Stimulated activated CD8-positive, alpha-beta memory T cell treated with anti-CD3 and anti-CD28 coated beads, Interleukin-4, amount 100 ng/mL, for 48 hours (primary cell): ENCODE measurements at places on chromosomes 13 and 19.

DNA sequence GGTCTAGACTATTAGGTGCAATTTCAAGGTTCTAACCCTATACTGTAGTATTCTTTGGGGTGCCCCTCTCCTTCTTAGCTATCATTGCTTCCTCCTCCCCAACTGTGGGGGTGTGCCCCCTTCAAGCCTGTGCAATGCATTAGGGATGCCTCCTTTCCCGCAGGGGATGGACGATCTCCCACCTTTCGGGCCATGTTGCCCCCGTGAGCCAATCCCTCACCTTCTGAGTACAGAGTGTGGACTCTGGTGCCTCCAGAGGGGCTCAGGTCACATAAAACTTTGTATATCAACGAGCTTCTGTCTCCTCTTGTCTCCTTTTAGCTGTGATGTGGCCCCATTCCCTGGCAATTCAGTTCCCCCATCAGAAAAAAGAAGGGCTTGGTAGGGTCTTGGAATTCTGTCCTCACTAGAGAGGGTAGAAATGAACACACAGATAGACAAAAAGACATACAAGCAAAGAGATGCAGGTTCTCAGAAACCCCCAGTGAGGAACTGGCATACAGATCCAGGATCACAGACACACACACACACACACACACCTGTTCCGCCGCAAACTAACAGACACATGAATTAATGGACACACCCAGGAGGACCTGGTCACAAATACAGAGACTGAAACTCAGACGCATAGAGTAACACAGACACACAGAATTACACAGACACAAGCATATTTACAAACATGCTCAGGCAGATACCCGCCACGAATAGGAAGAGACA lies 2.5 kb upstream of the HNRNPUL1 start:
- DNase-seq: peak; percentile 30

DNA sequence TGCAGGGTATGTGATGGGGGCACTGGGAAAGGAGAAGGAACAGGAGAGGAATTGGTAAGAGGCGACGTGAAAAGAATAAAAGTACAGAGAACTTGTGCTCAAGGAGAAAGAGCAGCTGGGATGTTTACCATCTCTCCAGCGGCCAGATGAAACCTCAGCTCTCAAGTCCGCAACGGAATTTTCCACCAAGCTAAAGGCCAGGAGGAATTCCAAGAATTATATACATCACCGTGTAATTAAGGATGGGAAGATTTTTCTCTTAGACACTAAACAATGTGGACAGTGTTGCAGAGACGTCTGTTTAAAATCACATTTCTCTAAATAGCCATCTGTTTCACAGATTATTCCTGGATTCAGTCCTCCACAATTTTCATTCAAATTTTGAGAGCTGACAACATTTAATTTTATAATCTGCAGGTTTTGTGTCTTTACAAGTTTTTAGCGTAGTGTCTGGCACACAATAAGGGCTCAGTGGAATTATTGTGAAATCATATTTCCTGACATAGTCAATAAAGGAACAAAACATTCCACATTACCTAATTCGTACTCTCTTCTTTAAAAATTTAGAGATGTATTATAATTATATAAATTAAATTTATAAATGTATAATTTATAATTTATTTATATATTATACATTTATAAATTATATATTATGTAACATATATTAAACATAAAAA lies 23.0 kb upstream of the USP29 start:
- DNase-seq: no peak

DNA sequence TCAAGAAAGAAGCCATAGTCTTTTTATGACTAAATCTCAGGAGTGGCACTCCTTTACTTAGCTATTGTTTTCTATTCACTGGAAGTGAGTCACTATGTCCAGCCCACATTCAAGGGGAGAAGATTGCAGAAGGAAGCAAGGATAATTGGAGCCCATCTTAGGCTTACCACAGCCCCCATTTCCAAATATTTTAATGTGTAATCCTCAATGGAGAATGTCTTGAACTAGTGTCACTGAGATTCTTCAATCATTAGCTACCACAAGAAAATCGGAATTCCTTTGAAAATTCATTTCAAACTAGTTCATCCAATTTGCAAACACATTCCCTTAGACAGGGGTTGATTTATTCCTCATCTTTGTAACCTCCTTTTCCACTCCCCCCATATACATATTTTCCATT lies 84.7 kb downstream of the DLEU7 start:
- no peak for DNase-seq

DNA sequence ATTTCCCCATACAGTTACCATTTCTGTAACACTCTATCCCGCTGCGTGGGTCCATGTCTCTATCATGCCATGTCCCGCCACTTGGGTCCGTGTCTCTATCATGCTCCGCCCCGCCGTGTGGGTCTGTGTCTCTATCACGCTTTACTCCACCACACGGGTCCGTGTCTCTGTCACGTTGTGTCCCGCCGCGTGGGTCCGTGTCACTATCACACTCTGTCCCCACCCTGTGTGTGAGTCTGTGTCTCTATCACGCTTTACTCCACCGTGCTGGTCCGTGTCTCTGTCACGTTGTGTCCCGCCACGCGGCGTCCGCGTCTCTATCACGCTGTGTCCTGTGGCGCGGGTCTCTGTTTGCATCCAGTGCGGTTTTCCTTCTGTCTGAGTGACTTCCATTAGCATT lies 11.6 kb downstream of the ADPRHL1 start:
- DNase-seq: no peak

DNA sequence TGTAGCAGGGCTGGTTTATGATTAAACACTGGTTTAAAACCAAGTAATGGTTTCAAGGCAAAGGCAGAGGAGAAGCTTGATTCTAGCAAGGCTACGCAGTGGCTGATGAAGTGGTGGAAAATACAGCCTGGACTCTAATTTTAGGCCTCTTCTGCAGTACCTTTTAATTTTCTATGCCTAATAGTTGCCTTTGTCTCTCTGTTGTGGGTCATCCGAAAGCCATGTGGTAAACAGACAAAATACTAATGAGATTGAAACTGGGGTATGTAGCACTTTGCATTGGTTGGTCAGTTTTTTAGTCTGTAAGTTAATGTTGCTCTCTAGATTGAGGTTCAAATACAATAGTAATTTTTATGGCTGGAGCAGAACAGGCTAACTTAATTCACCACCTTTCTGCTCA lies 3.3 kb downstream of the LMO7 start:
- DNase-seq: no peak

DNA sequence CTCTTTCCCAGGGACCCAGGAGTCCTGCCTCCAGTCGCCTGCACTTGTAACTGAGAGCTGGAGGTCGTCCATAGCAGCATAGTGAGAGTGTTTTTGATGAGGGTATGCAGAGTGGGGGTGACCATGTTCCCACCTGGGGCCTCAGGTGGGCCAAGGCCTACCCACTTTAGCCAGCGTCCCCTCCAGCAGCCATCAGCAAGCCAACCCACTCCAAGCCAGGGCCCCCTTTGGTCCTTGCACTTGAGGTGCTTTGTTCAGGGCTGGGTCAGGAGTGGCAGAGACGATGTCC lies 11.9 kb upstream of the SMG9 start:
- DNase-seq: no peak

DNA sequence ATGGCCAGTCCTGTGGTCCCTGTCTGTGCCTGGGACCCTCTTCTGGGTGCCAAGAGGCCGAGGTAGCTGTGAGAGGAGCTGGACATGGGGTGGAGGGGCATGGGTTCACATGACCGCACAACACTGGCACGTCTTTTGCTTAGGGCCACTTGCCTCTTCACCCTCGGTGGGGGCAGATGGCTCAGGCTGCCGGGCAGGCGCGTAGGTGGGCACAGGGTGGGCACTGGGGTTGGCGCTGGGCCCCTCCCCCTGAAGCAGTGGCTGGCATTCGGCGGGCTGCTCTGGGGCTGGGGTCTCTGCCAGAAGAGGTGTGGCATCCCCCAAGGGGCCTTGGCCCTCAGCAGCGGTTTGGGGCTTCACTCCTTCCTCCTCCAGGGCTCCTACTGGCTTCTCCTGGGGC lies 8.4 kb downstream of the PALM3 start:
- DNase-seq: no peak

DNA sequence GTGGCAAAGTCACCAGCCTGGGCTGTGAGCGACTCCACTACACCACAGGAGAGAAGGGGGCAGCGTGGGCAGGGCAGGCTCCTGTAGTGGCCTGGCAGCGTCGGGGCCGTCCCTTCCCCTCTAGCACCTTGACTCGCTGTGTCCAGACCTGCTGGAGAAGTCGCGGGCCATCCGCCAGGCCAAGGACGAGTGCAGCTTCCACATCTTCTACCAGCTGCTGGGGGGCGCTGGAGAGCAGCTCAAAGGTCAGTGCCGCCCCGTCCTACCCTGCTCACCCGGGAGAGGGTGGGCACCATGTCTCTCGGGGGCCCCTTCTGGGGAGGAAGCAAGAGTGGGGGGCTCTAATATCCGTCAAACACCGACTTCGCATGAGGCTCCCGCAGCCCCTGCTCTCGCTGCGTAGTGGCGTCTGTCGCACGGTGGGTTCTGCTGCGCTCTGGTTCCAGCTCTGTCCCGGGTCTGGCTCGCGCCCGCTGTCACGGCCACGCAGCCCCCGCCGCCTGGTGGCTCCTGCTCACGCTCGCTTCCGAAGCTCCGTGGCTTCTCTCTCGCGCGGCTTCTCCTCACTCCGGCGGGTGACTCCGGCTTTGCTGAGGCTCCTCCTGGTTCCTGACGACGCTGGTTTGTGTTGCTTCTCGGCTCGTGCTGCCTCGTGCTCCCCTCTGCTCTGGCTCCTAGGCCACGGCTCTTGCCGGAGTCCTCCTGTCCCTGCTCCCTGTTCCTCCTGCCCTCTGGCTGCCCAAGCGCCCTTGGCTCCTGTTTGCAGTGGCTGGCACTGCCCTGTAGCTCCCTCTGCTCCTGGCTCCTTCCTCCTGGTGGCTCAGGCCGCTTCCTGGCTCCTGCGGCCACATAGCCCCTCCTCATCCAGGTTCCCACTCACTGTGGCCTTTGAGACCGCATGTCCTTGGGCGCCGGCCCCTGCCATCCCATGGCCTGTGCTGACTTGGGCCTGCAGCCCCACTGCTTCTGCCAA lies 27.2 kb downstream of the MYH14 start:
- DNase-seq: no peak

DNA sequence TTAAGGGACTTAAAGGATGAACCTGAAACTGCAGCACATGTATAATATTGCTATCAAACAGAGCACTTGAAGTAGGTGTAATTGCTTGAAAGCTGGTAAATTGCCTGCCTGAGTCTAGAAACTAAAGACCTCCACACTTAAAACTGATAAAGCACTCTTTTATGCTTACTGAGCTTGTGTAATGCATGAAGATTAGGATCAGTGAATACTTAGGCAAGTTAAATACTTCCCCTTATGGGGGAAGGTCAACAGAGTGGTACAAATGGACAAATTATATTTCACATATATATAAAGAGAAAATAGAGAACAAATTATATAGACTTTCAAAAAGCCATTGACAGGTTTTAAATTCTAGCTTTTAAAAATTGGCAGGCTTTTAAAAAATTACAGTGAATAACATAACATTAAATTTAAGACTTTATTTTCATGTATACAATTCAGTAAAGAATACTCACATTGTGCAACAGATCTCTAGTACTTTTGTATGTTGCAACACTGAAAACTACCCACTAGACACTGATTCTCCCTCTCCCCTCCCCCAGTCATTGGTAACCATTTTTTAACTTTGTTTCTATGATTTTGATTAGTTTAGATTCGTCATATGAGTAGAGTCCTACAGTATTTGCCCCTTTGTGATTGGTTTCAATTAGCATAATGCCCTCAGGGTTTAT lies 23.9 kb downstream of the PIBF1 start:
- no peak for DNase-seq

GRCh38 chr13:29693275-29693945 lies 97.9 kb upstream of the SLC7A1 start:
- no peak for DNase-seq

DNA sequence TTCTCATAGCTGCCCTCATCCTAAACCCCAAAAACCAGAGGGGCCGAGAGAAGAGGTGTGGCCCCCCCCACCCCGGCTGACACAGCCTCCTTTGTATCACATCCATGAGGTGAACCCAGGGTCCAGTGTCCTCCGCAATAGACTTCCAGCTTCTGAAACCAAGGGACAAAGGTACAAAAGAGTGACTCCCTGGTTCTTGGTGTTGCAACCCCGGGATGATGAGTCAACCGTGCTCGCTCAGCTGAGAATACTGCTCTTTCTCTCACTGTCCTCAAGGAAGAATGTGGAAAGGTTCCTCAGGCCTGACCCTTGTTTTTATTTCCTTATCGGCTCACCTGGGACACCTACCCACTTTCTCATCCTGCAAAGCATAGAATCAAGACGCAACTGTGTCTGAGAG lies 5.5 kb downstream of the SLC15A1 start:
- DNase-seq: no peak

DNA sequence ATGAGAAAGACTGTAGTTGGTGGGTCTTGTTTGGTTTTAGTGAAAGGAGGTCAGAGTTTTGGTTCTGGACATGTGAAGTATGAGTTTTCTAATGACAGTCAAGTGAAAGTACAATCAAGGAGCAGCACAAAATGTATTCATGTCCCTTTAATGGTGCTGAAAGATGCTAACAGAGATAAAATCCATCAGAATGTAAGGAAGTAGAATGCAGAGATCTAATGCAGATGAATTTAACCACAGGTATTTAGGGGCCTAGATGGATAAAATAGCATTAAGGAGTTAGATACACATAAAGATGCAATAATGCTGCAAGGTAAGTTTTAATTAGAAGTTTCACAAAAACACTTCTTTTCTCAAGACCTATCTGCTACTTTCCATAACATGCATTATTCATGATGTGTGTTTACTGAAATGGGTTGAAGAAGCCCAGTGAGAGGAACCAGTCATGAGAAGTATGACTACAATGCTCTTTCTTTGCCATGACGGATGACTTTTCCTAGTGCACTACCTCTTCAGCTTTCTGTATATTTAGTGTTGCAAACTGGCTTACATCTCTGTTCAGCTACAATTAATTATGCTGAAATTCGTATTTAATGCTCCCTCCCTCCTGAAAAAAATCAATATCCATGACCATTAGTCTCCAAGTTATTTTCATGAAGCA lies 222.9 kb upstream of the HTR2A start:
- DNase-seq: no peak

DNA sequence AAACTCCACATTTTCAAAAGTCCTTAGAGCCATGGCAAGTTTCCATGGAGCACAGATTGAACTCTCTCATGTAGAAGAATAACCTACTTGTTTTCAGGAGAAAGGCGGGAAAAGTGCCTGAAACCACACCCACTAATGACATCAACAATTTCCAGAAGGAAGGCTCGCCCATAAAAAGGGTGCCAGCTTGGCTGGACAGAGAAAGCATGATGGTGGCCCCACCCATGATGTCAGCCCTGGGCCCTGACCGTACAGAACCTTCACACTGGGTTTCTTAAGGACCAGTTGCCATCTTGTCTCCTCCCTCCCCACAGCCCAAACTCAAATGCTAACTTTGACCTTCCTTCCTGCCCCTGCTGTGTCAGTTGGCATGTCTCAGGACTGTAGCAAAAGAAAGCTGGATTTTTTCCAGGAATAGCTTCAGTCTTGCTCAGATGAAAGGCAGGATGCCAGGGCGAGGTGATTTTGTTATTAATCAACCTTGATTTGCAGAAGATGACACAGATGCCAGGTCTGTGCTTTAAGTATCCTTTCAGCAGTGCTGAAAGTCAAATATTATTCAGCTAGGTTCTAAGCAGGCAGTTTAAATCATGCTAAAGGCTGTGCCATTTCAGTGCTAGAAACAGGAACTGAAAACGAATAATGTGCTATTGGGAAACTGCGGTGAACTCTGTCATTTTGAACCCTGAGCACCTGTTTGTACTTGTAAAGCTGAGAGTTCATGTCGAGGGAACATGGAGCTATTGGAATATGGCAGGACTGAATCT lies 89.5 kb upstream of the RFC3 start:
- no peak for DNase-seq

GRCh38 chr19:29410601-29411000 lies 115.2 kb upstream of the VSTM2B start:
- no peak for DNase-seq

GRCh38 chr19:46714444-46715106 lies 2.3 kb downstream of the PRKD2 start:
- DNase-seq: peak; percentile 68
